ENCODE measurements at places on chromosomes 12 and 14.

DNA sequence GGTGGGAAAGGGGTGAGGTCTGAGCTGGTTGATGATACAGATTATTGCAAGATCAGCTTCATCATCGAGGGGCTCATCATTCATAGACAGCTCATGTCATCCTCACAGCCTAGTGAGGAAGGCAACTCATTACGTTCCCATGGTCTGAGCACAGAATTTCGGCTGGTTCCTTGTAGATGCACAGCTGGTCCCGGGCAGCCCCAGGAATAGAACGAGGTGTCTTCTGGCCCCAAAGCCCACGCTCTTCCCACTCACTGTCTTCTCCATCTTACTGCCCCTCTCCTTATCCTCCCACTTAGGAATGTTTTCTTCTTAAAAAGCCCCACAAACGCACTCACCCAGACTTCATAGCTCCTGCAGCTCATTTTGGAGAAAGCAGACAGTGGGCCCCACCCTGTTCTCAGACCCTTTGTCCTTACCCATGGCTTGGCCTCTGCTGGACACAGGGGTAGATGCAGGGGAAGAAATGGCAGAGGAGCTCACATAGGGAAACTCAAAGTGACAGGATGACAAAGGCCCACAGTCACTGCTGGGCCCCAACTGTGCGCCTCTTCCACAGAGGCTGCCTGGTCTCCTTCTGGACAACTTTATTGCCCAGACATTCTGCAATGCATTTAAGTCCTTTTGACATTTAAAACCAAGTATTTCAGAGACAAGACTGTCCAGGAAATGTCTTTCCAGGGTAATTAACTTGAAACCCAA lies 162.2 kb downstream of the ADGRD1 start:
- DNase-seq = no peak

DNA sequence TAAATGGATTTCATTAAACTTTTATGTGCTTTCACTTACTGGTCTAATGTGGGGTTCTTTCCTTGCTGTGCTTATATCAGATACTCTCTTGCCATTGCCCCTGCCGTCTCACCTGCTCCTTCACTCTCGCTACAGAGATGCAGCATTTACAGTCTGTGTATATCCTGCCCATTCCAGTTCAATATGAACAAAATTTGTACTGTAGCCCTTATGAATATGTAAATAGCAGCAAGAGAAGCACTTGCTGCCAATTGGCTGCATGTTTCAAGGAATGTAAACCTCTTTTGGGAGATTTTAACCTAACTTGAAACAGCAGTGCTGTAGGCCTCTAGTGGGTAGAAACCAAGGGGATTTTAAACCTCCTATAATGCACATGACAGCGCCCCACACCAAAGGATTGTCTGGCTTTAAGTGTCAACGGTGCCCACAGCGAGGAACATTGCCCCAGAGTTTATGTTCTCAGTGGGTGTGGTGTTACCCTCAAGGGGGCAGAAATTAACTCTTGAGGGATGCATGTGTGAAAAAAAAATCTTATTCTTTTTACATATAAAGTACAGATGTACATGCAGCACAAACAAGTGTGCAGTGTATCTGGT lies 19.1 kb downstream of the PCNX1 start:
- DNase-seq = no peak

- DNase-seq = no peak
Measured at GRCh38 chr14:87999277-87999676, 5.7 kb upstream of the GPR65 start.

- no peak for DNase-seq
Measured at GRCh38 chr14:54562334-54562733, 4.6 kb upstream of the SAMD4A start.

DNA sequence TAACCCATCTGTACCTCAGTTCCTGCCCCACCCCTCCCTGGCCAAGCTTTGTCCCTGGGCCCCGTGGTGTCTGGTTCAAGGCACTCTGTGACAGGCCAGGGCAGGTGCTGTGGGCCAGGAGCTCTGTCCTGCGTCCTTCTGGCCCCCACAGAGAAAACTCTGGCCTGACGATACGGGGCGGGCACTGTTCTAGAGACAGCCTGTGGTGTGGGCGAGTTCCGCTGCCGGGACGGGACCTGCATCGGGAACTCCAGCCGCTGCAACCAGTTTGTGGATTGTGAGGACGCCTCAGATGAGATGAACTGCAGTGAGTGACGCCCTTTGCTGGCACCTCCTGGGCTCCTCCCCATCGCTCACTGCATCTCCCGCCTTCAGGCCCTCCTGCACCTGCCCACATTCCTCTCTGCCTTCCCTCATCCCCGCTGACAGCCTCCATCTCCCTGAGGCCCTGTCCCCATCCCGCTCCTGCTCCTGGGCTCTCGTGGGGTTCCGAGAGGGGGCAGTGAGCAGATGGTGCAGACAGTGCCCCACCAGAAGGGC lies 22.8 kb upstream of the NXPH4 start:
- DNase-seq = no peak

DNA sequence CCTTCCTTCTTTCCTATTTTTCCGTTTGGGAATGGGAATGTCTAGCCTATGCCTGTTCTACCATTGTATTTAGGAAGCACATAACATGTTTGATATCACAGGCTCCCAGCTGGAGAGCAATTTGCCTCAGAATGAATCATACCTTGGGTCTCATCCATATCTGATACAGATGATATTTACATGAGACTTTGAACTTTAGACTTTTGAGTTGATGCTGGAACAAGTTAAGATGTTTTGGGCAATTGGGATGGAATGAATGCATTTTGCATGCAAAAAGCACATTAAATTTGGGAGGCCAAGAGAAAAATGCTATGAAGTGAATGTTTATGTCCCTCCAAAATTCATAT lies 61.9 kb upstream of the BEGAIN start:
- DNase-seq = no peak

DNA sequence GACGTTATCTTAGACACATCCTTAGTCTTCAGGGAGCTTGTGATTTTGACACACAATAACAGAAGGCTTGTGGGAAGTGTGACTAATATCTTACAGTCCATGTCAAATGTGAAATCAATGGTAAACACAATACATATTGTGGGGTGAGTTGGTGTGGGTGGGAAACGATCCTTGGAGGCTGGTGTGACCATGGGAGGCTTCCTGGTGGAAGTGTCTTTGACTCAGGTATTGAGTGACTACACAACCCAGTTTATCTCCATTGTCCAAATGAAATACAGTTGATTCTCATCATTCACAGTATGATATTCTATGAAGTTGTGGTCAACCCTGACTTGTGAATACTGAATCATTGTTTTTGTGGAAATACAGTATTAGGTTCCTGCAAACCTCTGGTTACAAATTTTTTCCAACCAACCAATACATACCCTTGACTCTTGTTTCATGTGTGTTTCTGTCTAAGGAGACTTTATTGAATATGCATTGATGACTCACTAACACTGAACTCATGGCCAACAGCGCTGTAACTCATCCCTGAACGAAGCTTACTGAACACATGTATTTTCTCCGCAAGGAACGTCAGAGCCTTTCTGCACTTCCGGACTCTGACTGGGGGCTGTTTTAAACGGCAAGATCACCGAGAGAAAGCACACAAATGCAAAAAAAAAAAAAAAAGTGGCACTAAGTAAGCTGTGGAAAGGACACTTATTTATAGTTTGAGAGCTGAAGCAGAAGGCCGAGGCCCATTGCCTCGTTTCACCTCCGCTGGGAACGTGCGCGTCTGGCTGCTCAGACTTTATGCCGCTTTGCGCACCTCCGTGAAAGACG lies 59.0 kb downstream of the CLMN start:
- DNase-seq = no peak

DNA sequence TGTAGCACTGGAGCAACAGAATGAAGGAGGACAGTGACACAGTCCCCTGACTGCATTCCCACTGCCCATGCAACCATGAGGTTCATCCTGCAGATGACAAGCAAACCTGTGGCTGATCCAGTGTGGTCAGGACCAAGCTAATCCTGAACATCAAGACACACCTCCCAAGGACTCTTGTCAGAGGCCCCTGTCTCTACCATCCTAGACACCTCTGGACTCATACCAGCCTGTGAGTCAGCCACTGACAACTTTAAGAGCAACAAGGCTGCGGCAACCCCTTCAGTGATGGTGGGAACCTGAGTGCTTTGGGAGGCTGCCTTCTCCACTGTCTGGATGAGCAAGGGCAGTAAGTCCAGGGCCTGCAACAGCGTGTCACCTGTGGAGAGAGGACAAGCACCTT lies 24.6 kb downstream of the GCN1 start:
- no peak for DNase-seq

DNA sequence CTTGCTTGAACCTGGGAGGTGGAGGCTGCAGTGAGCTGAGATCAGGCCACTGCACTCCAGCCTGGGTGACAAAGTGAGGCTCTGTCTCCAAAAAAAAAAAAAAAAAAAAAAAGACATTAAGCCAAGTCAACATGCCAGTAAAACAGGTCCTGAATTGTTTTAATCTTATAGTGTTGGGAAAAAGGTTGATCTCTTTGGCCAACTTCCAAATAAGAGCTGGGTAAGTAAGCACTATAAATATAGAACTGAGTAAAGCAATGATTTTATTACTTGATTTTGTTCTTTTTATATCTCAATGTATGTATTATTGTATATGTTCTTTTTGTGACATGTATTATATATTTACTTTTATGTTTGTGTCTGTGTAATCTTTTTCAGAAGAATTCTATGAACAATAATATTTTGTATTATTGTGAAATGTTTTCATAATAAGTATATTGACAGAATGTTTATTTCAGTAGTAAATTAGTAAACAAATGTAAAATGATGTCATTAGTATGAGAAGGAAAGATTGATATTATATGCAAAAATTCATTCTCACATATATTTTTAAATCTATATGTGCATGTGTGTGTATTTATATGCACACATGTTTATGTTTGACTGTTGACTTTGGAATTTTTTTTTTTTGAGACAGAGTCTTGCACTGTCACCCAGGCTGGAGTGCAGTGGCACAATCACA lies 9.6 kb upstream of the AKAP6 start:
- no peak for DNase-seq

DNA sequence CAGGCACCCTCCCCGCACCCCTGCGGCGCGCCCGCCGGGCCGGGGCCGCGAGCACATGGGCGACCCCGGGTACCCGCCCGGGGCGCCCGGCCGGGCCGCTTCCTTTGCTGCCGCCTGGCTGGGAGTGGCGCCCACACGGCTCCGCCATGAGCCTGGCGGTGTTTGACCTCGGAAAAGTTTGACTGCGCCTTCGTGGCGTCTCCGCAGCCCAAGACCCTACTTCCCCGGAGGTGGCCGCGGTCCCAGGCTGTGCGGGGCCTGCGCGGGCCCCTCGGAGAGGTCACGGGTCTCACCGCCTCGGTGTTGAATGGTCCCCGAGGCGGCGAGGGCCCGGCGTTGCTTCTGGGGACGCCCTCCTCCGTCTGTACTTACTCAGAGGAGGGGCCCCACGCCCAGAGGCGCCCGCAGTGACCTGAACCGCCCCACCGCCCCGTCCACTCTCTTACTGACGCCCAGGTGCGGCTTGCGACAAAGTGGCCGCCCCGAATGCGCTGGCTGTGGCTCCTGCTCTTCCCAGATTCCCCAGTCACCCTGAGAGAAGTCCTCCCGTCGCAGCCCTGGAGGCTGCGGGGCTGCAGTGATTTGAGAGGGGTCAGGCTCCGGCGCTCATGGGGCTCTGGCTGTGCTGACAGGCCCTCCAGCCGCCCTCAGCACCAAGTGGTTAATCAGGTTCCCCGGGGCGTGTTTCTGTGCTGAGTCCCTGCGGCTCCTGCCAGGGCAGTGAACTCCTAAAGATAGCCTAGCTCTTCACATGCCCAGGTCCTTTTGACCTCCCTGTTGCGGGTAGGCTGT lies 5.8 kb downstream of the KMT5A start:
- DNase-seq = peak; percentile 10

- peak; percentile 38 for DNase-seq
Measured at GRCh38 chr12:39620659-39621658, 1.4 kb upstream of the ABCD2 start.

DNA sequence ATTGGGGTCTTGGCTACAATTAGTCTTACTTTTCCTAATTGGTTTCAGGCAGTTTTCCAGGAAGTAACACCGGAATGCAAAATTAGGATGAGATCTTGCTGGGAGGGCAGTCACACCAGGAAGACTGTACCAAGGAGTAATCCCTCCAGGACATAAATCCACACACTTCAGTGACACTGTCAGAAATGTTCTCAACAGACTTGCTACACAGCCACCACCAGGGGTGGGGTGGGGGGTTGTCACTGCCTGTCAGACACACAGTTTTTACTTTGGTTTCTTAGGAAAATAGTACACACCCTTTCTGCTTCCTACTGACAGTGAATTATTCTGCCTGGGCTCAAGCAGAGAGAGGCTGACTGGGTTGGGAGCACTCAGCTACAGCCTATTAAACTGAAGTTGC lies 102.9 kb upstream of the CCDC196 start:
- DNase-seq = no peak

- DNase-seq = no peak
Measured at GRCh38 chr12:106588771-106589170, 6.0 kb downstream of the RFX4 start.

- DNase-seq = no peak
Measured at GRCh38 chr14:81350344-81351130, 49.6 kb downstream of the STON2 start.

DNA sequence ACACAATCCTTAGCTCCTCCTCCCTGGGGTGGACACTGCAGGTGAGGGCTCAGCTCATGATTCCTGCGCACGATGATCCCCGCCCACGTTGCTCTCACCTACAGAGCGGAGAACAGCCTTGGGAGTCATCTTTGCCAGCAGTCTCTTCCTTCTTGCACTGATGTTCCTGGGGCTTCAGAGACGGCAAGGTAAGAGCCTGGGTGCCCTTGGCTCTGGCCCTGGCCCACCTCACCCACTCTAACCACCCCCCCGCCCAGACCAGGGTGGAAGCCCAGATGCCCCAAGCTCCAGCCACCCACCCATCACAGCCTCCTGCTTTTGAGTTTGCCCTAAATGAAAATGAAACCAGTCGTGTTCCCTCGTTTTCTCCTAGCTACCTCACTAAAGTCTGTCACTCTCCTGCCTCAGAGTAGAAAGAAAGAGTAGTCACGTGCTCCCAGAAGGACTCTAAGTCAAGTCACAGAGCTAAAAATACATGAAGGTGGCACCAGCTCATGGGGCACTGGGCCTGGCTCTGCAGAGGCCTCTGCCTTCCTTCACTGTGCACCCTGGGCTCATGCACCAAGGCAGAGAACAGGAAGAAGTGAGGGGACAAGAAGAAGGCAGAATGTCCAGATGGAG lies 9.0 kb downstream of the TAPBPL start:
- no peak for DNase-seq

- no peak for DNase-seq
Measured at GRCh38 chr12:47351526-47351925, 271.8 kb upstream of the AMIGO2 start.

- no peak for DNase-seq
Measured at GRCh38 chr12:15979096-15980092, 68.3 kb downstream of the DERA start.

GRCh38 chr12:24045816-24046257 lies 96.4 kb upstream of the SOX5 start:
- DNase-seq = no peak

DNA sequence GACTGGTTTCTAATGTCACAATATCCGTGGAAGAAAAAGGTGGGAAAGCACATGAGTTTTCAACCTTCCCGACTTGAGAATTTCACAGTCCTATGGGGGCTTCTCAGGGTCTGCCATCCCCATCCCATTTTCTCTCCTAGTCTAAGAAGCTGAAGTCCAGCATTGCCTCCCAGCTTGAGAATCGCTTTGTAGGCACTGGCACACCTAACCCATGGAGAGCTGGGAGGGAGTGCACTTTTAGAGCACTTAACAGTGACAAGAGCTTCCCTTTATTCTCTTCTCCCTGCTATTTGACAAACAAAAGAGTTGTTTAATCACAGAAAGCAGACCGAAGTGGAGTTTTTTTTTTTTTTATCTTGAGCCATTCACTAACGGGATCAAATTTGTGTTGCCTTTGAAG lies 22.8 kb upstream of the SRRM4 start:
- no peak for DNase-seq
